ENCODE measurements at places on chromosomes 7 and 10.

- no peak for DNase-seq
These were observed 15.7 kb downstream of the PRKCQ start for GRCh38 chr10:6564367-6564766.

- DNase-seq: no peak
These were observed 126.3 kb upstream of the TCERG1L start for GRCh38 chr10:131437556-131438475.

DNA sequence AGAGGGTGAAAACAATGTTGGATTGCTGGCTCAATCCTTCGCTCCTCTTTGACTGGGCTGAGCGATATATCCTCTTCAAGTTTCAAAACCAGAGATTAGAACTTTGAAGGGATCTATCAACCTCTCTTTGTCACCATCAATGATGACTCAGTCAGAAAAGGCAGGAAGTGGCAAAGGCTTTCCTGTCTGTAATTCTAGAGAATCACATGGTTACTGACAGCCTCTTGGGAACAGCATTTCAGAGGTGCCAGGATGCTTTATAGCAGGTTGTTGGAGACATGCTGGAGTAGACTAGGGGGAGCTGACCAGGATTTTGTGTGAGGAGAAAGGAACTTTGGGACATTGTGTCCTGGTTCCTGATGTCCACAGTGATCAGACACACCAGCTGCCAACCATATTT is 81.3 kb downstream of the PRKCQ start:
- DNase-seq: no peak

GRCh38 chr7:46165276-46165675 is 244.2 kb upstream of the IGFBP3 start:
- DNase-seq: no peak

GRCh38 chr10:3902809-3903410 is 117.9 kb upstream of the KLF6 start:
- DNase-seq: peak; percentile 53

DNA sequence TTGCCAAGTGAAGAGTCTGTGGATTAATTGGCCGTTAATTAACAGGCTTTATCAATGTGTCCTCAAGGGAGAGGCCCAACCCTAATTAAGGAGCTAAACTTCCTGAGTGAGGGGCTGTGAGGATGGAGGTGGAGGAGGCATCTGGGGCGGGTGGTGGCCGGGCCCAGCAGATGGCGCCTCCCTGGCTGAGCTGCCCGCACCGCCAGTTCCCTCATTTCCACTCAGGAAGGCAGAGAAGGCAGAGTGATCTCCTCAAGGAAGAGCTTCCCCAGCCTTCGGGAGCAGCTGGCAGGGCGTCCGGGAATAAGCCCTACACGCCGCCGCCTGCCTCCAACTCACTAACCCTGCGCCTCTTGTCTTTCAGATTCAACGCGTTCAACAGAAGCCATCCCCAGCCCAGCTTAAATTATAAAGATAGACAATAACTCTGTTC is 112.2 kb downstream of the CYTH3 start:
- DNase-seq: peak; percentile 78

DNA sequence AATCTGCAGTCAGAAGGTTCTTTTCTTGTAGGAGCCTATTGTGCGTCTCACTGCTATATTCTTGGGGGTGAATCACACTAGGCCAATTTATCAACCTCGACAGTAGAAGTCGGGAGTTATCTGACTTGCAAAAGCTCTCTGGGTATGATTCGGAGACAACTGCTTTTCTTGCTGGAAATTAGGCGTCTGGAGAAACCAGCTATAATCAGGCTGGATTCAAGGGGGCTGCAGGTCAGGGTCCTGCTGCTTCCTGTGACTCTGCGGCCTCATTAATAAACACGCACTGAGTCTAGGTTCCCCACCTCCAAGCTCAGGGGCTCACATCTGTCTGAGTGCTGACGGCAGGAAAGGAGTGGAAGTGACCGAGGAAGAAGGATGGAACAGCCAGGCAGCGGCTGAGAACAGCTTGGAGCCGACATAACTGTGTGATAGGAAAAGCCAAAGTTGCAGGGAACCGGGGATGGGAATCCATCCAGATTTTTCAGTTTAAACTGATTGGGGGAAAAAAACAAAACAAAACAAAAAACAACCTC is 184.6 kb downstream of the FANK1 start:
- peak; percentile 41 for DNase-seq

DNA sequence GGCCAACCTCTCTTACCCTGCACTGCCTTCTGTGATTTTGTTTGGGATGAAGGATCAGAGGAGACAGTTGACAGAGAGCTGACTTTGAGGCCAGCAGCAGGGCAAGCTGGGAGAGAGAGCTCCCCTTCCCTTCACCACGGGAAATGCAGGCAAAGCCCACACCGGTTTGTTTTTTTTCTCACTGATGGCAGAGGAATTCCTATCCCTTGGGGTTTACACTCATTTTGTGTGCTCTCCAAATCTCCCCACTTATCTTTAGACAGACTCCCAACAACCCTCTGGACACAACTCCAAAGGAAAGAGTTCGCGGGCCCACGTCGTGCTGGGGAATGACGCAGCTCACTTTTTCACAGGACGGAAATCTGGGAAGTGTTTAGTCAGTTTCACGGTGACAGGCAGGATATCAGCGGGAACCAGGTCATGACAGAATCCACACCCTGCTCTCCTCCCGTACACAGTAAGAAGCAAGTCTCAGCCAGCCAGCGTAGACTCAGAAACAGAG is 68.3 kb upstream of the FAM171A1 start:
- DNase-seq: peak; percentile 67

- DNase-seq: no peak
These were observed 139.2 kb upstream of the NAMPT start for GRCh38 chr7:106423821-106424475.

GRCh38 chr10:52740913-52741675 is 31.5 kb downstream of the MBL2 start:
- DNase-seq: peak; percentile 69

- DNase-seq: no peak
These were observed 45.3 kb downstream of the JAZF1 start for GRCh38 chr7:28135315-28135714.

DNA sequence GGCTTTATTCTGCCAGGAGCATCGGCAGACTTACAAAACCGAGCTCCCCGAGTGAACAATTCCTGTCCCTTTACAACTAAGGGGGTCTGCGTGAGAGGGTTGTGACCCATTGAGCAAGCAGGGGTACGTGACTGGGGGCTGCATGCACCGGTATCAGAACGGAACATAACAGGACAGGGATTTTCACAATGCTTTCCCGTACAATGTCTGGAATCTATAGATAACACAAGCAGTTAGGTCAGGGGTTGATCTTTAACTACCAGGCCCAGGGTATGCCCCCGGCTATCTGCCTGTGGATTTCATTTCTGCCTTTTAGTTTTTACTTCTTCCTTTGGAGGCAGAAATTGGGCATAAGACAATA is 38.1 kb upstream of the GSDME start:
- DNase-seq: no peak

GRCh38 chr7:19560111-19560883 is 148.5 kb downstream of the POLR1F start:
- peak; percentile 88 for DNase-seq

- peak; percentile 31 for DNase-seq
These were observed 8.1 kb downstream of the TASOR2 start for GRCh38 chr10:5692461-5693358.

DNA sequence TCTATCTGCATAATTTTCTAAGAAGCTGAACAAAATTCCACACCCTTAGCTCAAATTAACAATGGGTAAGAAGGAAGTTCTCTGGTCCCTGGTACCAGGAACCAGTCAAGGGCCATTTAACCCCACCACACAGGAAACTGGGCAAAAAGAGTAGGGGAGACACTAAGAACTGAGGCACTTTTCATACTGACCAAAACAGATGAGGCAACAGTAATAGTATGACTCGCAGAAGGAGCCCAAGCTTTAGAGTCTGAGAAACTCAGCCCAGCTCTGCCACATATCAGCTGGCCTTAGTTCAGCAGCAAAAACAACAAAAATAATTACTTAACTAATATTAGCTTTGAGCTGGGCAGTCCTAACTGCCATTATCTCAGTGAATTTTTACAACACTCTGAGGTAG is 221.2 kb downstream of the FAM107B start:
- peak; percentile 71 for DNase-seq

DNA sequence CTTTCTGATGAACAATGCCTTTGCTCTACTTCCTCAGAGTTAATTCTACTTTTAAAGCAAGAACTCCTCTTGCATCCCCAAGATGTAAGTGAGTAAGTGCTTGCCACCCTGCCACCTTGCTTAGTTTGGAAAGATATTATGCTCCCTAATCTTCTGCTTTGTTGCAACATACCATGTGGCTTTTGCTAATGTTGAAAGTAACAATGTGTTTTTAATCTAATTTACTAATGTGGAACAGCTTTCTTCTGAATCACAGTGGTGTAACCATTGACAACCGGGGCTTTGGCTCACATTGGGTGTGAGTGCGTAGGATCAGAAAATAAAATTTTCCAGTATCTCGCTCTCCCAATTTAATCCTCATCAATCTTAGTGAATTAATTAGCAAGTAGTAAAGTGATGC is 254.1 kb upstream of the PTER start:
- DNase-seq: peak; percentile 34

- peak; percentile 76 for DNase-seq
These were observed 41.4 kb downstream of the TOMM7 start for GRCh38 chr7:22781230-22781711.

DNA sequence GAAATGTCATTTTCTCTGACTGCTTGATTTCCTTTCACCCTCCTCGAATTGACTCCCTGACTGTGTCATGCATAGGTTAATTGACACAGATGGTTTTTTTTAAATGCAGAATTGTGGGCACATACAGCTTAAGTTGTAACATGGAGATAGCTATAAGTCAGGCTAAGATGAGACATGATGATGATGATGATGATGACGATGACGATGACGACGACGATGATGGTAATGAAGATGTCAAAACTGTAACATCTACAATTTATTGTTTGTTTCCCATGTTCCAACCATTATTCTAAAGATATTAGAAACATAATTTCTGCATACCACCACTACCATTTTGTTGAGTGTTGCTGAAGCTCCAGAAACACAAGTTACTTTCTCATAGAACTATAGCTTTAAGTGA is 1232.8 kb downstream of the XPNPEP1 start:
- no peak for DNase-seq

GRCh38 chr10:12235796-12236195 is 39.8 kb downstream of the CDC123 start:
- peak; percentile 54 for DNase-seq

DNA sequence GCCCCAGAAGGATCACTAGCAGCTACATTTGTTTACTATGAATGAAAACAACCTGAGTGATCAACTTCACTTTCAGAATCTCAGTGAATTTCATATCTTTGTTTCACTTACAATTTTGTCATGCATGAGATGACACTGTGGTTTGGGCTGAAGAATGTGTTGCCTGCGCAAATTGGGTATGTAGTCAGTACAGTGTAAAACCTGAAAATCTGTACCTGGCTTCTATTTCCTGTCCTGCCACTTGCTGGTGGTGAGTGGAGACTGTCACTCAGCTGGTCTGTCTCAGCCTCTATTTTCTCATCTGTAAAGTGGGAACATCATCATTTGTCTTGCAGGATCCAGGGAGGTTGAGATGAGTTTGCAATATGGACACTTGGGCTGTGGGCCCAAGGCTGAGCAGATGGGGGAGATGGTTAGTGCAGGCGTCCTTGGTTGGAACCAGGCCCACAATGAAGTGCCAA is 118.0 kb downstream of the WDFY4 start:
- no peak for DNase-seq

DNA sequence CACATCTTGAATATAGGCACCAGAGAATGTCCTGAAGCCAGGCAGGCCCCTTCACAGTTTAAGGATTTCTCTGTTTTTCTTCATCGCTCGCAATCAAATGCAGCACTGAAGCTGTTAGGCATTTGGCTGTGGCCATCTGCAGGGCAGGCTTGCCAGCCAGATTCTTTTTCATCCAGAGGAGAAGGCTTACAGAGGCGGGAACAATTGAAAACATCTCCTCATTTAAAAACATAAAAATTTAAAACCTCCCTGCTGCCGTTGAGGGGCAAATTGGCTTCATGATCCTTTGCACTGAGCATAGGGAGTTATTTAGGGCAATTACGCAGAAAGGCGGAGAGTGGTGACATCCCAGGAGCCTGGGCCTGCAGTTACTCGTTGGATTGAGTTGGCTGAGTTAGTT is 500.0 kb downstream of the TYW1 start:
- DNase-seq: no peak

GRCh38 chr10:13104697-13105096 is 4.7 kb downstream of the OPTN start:
- no peak for DNase-seq

DNA sequence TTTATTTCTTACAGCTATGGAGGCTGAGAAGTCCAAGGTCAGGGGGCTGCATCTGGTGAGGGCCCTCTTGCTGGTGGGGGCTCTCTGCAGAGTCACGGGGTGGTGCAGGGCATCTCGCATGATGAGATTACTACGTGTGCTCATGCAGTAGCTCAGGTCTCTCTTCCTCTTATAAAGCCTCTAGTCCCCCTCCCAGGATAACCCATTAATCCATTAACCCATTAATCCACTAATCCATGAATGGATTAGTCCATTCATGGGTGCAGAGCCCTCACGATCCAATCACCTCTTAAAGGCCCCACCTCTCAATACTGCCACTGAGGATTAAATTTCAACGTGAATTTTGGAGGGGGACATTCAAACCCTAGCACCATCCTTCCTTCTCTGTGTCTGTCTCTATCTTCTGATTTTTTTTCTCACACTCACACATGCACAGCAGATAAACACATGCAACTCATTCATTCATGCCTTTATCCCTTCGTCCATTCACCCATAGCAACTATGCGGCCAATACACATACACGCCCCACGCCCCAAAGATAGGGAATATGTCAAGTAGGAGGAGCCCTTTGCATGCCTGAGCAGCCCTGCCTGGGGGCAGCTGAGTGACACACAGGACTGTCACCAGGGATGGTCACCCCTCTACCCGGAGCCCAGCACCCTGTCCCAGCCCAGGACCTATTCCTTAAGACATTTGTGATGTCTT is 86.5 kb downstream of the C10orf105 start:
- DNase-seq: no peak

- no peak for DNase-seq
These were observed 3.5 kb upstream of the AKR1D1 start for GRCh38 chr7:138072726-138073125.

GRCh38 chr7:74187915-74188675 is 13.9 kb downstream of the EIF4H start:
- no peak for DNase-seq

GRCh38 chr7:100441641-100442535 is 5.6 kb upstream of the PPP1R35 start:
- no peak for DNase-seq

DNA sequence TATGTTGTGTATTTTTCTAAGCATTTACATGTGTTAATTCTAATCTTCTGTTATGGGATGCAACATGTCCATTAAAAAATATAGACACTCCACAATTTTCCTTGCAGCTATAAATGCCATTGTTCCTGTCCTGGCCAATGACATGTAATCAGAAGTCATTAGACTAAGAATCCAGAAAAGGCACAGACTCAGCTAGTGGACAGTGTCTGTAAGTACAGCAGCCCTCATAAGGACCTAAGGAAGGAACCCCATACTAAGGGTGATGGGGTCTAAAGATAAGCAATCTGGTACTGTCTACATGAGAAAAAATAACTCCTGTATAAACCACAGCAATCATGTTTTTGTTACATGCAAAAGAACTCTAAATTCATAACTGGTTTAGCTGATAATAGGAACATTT is 115.9 kb downstream of the GPR85 start:
- no peak for DNase-seq

Measured in adipocyte (in vitro differentiated cells).